Stimulated activated CD8-positive, alpha-beta memory T cell treated with anti-CD3 and anti-CD28 coated beads, Interleukin-15, amount 100 ng/mL, for 48 hours (primary cell): ENCODE measurements at places on chromosomes 2 and 18.

DNA sequence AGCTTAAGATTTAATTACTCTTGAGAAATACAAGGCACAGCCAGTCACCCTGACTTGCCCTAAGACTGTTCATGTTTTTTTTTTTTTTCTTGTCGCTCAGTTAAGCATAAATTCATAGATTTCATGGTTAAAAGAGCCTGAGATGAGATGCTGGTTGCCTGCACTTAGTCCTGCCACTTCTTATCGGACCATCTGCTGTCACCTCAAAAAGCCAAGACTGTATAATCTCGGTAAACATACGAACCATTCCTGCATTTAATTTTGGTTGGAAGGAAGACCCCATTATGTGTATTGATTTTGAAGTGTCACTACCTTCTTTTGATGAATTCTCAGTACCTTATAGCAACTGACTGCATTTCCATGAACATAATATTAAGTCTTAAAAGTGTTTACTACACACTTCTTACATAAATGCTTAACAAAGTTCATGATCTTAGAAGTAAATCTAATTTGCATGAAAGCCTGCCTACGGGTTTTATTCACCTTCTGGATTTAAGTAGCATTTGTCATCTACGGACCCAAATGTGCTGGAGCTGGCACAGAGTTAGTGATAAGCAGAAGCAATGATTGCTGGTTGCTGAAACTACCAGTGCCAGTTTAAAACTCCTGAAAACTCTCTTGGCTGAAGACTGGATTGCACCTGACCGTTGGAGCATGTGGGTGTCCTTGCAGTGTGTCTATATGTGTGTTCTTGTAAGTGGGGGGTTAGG lies 843.4 kb downstream of the TMEM182 start:
- DNase-seq, result no peak

GRCh38 chr2:150526827-150527226 lies 39.4 kb upstream of the RND3 start:
- DNase-seq, result no peak

DNA sequence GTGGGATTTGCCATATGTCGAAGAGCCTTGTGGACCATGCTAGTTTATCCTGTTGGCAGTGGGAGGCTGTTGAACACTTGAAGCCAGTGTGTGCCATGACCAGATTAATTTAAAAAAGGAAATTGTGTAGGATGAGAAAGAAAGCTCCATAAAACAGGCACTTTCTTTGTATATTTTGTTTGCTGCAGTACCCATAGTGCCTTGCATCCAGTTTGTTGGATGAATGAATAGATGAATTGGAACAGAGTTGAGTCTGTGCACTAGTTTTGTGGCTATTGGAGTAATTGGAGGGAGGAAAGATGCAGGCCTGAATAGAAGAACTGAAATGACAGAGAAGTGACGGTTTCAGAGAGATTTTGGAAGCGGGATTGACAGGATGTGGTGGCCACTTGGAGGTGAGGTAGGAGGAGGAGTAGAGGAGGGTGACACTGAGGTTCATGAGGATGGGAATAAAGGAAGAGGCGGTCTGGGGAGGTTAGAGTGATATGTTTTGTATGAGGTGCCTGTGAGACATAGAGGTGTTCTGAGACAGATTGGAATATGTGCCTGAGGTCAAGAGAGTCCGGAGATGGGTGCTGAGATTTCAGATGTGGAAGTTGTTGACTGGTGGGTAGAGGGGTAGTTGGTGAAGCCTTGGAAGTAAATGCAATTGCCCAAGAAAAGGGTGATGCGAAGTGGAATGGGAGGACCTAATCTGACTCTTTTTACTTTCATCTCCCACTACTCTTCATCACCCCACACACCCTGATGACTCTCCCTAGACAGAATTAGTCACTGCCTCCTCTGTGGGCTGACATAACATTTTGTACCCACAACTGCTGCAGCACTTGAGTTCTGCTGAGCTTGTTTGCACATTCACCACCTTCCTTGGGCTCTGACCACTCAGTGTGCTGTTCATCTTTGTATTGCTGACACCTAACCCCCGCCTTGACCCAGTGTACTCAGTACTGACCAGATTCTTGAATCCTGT lies 5.1 kb downstream of the DGUOK start:
- no peak for DNase-seq

DNA sequence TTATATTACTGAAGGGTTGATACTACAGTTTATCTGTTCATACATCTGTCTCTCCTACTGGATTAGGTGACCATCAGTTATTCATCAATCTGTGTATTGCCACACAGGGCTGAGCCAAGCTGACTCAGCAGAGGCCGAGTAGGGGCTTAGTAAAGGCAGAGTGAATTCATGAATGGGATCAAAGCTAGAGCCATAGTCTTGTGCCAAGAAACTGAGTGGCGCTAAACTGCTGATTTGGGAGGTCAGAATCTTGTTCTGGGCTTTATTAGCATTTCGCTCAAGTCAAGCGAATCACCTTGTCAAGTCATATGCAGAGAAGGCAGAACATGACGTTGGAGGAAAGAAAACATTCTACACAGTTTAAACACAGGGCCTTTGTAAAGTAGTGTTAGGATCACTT lies 34.1 kb downstream of the SOCS6 start:
- DNase-seq, result no peak

- DNase-seq, result no peak
Measured at GRCh38 chr2:34102339-34102738, 503.2 kb upstream of the FAM98A start.

GRCh38 chr2:26573241-26573925 lies 67.8 kb downstream of the CIB4 start:
- no peak for DNase-seq

- no peak for DNase-seq
Measured at GRCh38 chr18:12857215-12857905, 26.7 kb downstream of the PTPN2 start.

GRCh38 chr18:65214456-65214855 lies 536.4 kb upstream of the CDH7 start:
- no peak for DNase-seq

- DNase-seq, result no peak
Measured at GRCh38 chr18:34203866-34204265, 20.8 kb downstream of the NOL4 start.

- DNase-seq, result no peak
Measured at GRCh38 chr2:31013301-31013700, 124.9 kb downstream of the GALNT14 start.

DNA sequence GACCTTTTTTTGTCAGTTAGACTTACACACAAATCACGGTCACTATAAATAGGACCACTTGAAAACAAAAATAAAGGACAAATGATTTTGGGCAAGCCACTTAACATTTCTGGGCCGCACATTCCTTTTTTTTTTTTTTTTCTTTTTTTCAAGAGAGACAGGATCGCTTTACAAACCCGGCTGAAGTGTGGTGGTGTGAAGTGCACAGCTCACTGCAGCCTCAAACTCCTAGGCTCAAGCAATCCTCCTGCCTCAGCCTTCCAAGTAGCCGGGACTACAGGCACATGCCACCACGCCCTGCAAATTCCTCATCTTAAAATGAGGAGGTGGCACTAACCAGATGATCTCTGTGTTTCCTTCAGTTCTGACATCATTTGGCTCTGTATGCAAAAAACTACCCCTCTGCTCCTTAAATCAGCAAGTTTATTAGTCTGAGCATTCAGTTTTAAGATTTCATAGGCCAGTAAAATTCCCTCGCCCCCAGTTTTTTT lies 28.3 kb upstream of the MRO start:
- no peak for DNase-seq

DNA sequence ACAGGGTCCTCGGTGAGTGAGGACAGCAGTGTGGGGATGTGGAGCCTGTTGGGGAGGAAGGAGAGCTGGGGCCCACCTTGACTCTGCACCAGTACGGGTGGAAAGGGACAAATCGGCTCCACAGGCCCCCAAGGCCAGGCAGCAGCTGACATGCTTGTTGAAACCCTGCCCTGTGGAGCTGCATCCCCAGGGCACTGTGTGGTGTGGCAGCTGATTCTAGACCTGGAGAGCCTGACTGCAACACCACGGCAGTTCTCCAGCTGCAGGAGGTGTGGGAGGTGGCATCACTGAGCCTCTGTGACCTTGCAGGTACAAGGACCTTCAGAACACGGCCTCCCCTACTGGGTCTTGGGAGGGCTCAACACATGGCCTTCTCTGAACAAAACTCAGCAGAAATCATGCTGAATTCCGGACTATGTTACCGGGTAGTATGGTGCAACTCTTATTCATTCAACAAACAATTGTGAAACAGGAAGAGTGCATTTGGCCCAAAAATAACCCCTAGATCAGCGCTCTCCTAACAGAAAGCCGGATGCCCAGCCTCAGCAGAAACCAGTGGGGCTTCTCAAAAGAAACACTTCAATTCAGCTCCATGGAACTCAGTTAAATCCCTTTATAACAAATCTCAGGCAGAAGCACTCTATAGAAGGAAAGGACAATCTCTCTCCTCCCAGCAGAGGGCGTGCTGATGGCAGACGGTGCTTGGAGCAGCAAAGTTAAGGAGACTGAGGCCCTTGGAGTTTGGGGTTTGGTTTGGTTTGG lies 104.4 kb upstream of the SALL3 start:
- no peak for DNase-seq

DNA sequence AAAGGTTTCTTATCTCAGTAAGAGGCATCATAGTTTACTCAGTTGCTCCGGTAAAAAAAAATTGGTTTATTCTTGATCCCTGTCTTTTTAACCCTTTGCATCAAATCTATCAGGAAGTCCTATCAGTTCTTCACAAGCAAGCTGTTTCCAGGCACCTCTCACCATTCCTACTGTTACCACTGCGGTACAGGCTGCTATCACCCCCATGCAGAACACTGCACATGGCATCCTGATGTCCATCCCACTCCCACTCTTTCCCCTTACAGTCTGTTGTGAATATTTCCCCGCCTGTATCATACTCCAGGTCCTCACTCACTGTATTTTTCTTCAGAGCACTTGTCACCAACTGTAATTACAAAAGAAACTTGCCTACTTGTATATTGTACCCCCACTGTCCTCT lies 5.3 kb upstream of the CNRIP1 start:
- DNase-seq, result no peak

- DNase-seq, result no peak
Measured at GRCh38 chr2:33494155-33494779, 17.8 kb downstream of the RASGRP3 start.
